ENCODE measurements at places on chromosomes 3 and 15.

DNA sequence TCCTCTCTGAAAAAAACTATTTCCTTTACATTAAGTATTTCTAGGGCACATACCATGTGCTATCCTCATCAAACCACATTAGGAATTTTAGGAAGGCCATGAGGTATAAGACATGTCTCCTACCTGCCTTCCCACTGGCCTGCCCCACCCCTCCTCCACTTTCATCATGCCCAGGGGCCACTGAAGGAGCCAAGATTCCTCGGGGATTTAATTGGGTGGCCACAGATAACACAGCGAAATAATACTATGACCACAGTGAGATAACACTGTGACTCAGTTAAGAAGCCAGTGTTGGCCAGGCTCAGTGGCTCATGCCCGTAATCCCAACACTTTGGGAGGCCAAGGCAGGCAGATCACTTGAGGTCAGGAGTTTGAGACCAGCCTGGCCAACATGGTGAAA is 9.8 kb upstream of the BMF start:
- no peak for DNase-seq

DNA sequence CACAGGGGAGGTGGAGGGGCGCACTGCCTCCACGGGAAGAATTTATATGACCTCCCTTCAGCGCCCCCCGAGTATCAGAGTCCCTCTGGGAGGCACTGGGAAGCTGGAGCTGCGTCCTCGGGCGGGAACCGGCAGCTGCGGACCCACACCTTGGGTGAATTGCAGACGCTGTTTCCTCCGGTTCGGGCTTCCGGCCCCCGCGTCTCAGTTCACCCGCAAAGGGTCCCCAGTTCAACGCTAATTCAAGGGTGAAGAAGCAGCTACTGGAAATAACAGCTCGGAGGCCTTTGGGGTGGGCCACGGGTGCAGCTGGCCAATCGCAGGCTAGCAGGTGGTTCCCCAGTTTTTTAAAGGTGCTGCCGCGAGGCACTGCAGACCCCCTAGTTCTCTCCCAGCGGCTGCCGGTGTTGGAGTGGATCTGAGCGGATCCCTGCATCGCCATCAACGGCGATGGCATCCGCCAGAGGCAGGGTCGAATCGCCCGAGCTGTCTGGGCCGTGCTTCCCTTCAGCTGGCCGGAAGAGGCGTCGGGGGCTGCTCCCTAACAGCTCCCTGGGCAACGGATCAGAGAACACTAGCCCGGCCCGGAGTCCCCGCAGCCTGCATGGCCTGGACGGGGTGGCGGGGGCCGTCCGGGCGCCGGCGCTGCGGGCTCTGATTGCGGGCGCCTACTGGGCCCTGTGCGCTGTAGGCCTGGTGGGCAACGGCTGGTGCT is 19.4 kb upstream of the ADAMTS7 start:
- no peak for DNase-seq

- DNase-seq: no peak
Observed at GRCh38 chr15:77667338-77668234, 34.9 kb upstream of the LINGO1 start.

GRCh38 chr3:39414421-39414907 is 7.9 kb downstream of the RPSA start:
- DNase-seq: no peak

DNA sequence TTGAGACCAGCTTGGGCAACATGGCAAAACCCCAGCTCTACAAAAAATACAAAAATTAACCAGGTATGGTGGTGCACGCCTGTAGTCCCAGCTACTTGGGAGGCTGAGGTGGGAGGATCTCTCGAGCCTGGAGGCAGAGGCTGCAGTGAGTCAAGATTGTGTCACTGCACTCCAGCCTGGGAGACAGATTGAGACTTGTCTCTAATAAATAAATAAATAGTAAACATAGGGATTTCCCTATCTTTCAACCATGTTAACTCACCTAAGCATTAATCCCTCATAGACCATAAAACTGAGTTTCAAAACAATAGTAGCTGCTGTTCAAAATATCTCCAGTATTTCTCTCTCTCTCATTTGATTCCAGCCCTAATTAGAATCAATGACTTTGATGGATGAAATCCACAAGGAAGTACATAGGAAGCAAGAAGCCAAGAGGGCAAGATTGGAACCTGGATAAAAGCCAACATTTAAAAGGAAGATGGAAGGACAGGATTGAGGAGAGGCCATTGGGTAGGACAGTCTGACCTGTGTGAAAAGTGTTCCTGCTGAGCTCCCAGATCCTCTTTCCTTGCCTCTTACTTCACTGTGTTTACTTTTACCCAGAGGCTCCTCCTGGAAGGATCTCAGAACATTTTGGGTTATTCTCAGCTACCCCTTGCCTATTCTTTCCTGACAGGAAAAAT is 12.4 kb upstream of the TTBK2 start:
- peak; percentile 15 for DNase-seq

- DNase-seq: no peak
Observed at GRCh38 chr15:68552344-68552743, 26.4 kb upstream of the CORO2B start.

DNA sequence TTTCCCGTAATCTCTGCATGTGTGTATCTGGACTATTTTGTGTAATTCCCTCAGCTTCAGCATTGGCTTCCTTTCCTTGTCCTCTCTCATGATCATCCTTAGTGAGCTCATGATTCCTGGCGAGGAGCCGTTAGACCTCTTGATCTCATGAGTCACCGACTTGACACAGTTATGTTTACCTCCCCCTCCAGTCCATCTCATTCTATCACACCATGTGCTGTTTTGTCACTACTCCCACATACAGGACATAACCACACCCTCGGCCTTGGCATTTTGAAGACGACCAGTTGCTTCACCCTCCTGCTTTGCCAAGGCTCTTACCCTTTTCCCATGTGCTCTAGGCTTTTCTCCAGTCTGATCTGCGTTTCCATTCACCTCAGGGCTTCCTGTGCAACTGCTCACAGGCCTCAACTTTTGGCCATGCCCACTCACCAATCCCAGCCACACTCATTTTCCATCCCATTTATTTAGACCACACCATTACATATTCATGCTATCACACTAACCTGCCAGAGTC is 41.5 kb downstream of the CP start:
- peak; percentile 31 for DNase-seq

DNA sequence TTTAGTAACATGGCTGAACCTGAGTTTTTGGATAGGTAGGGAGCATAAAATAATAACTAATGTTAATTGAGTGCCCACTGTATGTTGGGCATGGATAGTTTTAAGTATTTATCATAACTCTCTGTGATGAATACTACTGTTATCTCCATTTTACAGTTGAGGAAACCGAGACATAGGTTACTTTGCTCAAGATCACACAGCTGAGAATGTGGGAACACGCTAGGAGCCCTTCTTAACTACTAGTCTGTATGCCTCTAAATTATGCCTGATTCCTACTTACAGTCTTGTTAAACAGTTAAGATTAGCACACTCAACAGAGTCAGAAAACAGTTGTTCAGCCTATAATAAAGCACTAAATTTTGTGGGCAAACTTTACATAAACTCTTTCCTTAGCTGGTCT is 2.0 kb upstream of the SIAH2 start:
- no peak for DNase-seq

GRCh38 chr3:177431525-177432176 is 234.4 kb upstream of the TBL1XR1 start:
- DNase-seq: peak; percentile 67

- peak; percentile 35 for DNase-seq
Observed at GRCh38 chr3:185325946-185326791, 36.8 kb upstream of the MAP3K13 start.

DNA sequence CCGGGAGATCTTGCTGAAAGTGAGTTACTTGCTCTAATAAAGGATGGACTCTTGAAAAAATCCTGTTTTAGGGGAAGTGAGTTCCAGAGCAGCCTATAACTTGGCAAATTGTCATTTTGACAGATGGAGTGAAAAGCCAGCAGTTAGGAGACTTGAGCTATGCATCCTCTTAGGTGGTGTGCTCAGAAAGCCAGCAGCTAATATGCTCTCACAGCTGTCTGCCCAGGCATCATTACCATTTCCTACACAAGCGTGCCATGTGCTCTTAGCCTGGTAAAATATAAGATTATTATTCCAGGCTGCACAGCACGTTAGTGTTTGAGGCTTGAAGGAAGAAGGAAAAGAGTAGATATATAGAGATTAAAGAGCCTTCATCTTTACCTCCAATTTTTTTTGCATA is 151.0 kb downstream of the CHL1 start:
- no peak for DNase-seq

- DNase-seq: peak; percentile 95
Observed at GRCh38 chr3:50320853-50321335, 1.7 kb downstream of the HYAL2 start.

GRCh38 chr3:31667582-31667981 is 134.9 kb downstream of the STT3B start:
- DNase-seq: no peak

DNA sequence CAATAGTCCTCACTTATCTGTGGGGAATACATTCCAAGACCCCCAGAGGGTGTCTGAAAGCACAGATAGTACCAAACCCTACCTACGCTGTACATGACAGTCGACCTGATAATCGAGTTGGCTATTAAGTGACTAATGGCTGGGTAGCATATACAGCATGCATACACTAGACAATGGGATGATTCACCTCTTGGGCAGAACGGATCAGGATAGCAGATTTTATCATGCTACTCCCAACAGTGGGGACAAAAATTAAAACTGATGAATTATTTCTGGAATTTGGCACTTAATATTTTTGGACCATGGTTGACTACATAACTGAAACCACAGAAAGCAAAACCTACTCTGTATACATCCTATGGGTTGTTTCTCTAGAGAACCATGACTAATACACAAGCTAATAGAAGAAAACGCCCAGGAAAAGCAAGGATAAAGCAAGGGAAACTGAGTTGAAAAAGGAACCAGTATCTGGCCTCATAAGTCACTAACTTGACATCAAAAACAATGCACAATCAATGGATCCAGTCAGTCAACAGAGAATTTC is 15.5 kb downstream of the ATG3 start:
- no peak for DNase-seq

DNA sequence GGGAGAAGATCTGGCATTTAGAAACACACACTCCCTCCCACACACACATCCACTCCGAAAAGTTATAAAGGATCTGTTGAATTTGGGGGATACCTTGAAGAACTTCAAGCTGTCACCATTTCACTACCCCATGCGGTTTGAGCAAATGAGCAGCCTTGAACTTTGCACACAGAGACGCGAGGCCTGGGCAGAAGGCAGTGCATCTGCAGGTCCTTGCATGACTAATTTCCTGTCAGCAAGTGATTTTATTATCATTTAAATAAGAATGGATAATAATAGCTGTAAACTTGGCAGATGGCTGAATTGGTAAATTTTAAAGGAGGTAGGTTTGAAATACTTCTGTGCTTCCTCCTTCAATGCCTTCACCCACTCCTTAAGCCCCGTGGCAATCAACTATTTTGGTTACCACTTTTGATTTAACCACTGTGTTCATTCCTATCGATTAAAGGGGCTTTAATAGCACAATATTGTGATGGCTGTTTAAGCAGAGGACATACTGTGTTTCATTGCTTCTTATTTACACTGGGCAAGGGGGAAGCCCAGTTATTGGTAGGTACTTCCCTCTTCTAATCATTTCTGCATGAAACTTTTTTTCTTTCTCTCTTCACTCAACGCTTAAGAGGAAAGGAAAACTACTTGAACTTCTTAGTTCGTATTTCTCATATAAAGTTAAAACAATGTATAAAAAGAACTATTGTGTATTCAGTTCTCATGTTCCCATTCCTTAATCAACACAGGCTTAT is 108.1 kb downstream of the ROBO2 start:
- DNase-seq: peak; percentile 23

GRCh38 chr15:63337046-63337445 is 44.6 kb downstream of the CA12 start:
- no peak for DNase-seq

- no peak for DNase-seq
Observed at GRCh38 chr3:39933986-39934693, 124.7 kb downstream of the MYRIP start.

- no peak for DNase-seq
Observed at GRCh38 chr3:154615471-154615870, 185.5 kb upstream of the GPR149 start.

GRCh38 chr15:96285305-96285704 is 45.2 kb upstream of the NR2F2 start:
- no peak for DNase-seq

GRCh38 chr3:23406601-23407000 is 203.5 kb downstream of the UBE2E2 start:
- DNase-seq: no peak

DNA sequence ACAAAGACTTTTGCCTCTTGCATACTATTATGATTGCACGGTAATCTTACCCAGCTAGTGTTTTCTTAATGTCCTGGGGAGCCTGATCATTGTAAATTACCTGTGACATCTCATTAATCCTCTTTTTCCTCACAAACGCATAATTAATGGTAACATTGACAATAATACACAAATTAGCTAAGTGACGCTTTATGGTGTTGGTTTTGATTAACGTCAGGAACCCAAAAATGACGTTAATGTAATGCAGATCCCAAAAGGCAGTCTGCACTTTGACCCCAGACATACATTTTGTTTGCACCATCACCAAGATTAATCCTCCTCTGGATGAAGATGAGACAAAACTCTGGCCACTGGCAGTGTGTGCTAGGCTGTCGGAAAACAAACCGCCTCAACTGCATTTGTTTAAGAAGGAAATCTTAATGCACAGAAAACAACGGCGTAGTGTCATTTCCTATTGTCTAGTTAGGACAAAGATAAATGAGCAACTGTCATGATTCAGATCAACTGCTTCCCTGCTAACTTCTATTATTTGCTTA is 83.9 kb upstream of the CDIN1 start:
- no peak for DNase-seq

GRCh38 chr3:193350744-193351143 is 27.8 kb downstream of the ATP13A5 start:
- no peak for DNase-seq

GRCh38 chr15:54810496-54810895 is 386.2 kb downstream of the RSL24D1 start:
- no peak for DNase-seq

DNA sequence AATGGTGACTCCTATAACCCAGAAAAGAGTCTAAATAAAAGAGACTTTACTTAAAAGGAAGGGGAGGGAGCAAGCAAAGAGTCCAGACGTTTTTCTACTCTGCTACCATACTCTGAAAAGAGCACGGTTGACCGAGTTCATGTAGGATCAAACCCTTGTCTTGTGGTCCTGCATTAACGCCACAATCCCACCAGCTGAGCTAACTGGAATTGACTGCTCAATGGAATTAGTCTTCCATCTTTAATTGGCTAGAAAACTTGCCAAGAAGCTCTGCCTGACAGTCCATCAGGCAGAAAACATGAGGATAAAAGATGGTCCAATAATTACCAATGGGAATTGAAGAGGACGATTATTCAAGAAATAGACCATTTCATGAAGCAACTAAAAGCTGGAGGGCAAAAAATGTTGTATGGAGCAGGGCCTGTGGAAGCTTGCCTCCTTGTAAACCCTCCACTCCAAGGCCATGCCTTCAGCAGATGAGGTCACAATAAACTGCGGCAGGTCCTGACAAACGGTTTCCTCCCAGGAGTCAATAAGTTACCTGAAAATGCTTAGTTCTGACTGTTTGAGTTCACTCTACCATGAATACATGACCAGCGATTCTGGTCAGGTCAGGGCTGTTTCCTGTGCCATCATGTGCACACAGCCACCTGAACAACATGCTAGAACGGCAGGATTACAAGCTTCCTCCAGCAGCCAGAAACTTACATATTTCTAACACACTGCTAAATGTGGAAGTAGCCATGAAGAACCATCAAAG is 35.6 kb upstream of the ARHGEF3 start:
- DNase-seq: no peak

- DNase-seq: no peak
Observed at GRCh38 chr3:114893361-114893760, 253.7 kb downstream of the ZBTB20 start.

- no peak for DNase-seq
Observed at GRCh38 chr3:177968891-177969290, 567.3 kb upstream of the KCNMB2 start.

All from small intestine (tissue), 16 donors.